Cortex of kidney (tissue), 1 donor: ENCODE measurements at places on chromosomes 2 and 18.

DNA sequence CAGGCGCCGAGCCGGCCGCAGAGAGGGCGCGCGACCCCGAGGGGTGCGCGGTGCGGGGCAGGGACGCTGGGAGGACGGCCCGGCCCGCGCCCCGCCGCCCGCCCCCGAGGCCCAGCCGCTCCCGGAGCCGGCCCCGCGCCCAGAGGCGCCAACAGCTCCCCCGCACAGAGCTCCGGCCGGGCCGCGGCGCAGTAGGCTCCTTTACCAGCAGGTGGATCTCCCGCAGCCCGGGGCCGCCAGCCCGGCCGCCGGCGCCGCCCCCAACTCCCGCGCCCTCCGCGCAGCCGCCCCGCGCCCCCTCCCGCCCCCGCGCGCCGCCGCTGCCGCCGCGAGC is 258 bp downstream of the MGAT4A start:
- DNase-seq: no peak

- DNase-seq: no peak
These were observed 55.3 kb downstream of the DCC start for GRCh38 chr18:52395146-52395852.

DNA sequence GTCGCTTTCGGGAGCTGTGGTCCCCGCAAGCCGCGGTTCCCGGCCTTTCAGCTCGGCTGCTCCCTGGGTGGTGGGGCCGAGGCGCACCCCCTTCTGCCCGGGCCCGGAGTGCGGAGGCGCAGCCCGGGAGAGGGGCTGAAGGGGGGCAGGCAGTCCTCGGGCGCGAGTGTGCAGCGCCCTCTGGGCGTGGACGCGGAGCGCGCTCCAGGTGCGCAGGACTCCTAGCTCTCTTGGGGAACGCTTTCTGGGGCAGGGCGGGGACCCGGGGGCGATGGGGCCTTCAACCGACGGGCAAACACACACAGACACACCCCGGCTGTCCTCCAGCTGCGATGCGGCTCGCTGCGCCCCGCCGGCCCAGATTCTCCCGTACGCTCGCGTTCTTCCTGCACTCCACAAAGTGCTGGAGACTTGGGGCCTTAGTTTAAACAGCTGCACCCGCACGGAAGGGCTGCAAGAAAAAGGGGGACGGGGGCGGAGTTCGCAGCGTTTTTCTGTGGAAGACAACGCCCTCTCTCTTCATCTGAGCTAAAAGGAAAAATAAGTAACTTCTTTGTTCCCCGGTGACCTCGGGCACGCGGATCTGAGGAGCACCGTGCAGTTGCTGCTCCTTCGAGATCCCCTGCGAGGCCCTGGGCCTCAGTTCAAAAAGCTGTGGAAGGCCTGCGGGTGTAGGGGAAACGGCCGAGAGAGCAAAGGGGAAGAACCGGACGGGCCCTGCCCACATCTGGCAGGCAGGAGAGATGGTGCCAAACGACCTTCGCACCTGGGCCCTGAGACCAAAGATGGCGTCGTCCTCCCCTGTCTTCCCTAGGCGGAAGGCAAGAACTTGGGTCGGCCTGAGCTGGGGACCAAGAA is 593 bp upstream of the SDC1 start:
- DNase-seq: no peak

- no peak for DNase-seq
These were observed 1229.0 kb upstream of the ZEB2 start for GRCh38 chr2:145748927-145749326.

DNA sequence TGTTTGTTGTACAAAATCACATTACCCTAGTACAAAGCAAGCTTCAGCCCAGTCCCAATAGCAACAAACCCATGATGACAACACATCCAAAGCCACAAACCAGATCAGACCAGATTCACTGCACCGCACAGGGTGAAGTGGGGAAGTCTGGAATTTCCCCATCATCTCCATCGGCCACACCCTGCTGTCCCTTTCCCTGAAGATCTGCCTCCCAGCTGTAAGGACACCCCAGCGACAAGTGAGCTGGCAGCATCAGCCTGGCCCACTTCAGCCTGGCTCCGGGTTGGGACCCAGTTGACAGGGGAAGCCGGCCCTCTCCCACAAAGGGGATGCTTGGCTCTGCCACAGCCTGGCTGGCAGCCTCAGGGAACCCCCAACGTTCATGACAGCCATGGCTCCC is 207.6 kb downstream of the MGAT5 start:
- DNase-seq: no peak

- DNase-seq: no peak
These were observed 12.8 kb downstream of the ATP6V1B1 start for GRCh38 chr2:70948337-70949003.

DNA sequence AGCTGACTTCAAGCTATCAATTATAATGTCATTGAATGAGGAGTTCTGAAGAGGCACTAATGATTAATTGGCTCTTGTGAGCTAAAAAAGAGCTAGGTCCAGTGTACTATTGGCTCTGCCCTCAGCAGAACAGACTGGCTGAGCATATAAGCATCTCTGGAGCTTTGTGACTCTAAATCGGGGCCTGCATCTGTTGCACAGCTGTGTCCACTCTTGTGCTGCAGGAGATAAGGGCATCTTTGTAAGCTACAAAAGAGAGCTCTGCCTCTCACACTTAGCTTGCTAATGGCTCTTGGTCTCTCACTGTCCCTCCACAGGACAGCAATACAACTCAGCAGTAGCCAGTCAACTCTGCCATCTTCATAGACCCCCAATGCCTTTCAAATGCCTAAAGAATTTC is 61.5 kb upstream of the L3MBTL4 start:
- no peak for DNase-seq

- DNase-seq: no peak
These were observed 404.4 kb upstream of the MEIS1 start for GRCh38 chr2:66030553-66030952.

DNA sequence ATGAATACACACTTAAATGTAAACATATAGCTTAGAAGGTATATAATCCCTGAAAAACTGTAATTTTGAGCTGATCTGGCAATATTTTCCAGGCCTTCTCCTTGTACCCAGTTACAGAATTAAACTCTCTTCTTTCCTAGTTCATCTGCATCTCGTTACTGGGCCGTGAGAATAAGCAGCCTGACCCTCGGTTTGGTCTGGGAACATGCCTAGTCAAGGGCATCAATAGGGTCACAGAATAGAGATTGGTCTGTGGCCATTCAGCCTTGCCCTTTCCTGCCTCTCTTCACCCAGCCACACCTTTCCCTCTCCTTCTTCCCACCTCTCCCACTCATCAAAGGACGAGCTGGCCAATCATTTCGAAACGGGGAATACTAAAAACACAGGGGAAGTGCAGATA is 27.3 kb downstream of the SULT1C2 start:
- no peak for DNase-seq

DNA sequence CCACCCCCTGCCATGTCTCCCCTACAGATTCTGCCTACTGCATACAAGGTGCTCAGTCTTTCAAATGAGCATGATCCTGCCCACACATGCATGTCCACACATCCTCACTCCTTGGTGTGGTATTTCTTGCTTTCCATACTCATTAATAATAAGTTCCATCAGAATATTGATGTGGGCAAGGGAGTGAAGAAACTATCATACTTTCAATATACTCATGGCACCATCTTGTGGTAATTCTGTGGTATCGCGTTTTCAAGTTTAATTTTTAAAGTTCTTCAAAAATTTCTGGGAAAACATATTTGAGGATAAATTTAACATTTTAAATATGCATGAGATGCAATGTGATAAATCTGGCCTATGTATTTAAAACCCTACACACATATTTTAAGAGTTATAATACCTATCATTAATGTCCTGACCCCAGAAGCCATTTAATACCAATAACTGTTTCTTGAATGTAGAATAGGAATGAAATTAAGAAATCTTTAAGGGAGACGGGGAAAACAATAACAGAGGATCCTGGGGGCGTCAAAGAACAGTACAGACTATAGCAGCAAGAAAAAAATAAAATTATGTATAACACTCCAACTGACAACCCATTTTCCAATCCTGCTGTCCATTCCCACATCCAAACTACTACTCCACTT is 110.1 kb downstream of the ZNF385B start:
- no peak for DNase-seq

DNA sequence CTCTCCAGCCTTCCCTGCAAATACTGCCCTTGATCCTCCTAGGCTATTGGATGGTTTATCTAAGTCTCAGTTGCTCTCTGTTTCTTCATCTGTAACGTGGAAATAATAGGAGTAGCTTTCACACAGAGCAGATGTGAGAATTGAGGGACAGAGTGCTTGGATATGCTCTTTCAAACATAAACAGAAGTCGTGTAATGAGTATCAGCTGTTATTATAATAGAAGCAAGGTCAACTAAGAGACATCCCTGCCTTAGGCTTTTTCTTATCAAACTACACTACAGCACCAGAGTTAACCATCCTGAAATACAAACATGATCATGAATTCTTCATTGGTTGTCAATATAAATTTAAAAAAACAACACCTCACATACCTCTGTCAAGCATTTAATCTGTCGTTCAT is 138.2 kb downstream of the DOK6 start:
- no peak for DNase-seq

DNA sequence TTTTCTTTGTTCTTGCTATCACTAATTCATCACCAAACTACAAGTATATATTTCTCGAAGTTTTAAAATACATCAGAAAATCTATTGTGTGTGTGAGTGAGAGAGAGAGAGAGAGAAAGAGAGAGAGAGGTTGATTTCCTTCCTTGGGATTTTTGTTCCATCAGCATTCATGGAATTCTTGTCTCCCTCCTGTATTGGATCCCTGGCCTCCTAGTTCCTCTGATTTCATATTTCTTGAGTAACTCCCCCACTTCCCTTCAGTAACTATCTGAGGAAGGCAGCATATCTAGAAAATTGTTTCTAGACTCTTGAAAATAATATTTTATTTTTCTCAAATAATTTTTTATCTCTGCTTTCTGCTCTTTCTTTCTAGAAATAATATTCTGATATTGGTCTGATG is 13.3 kb upstream of the ACTR2 start:
- DNase-seq: no peak

DNA sequence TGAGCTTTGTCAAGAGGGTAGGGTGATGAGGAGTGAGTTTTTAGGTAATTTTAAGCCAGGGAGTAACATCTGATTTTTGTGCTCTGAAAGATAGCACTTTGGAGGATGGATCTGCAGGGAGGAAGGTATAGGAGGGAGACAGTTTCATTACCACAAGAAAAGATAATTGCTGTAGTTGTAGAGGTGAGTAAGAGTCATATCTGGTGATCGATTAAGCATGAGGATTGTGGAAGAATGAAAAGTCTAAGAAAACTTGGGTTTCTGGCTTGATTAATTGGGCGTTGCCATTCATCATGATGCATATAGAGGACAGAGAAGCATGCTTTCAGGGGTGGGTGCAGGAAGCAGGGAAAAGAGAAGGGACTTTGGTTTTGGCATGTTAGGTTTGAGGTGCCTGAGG is 18.5 kb downstream of the KCMF1 start:
- DNase-seq: no peak

DNA sequence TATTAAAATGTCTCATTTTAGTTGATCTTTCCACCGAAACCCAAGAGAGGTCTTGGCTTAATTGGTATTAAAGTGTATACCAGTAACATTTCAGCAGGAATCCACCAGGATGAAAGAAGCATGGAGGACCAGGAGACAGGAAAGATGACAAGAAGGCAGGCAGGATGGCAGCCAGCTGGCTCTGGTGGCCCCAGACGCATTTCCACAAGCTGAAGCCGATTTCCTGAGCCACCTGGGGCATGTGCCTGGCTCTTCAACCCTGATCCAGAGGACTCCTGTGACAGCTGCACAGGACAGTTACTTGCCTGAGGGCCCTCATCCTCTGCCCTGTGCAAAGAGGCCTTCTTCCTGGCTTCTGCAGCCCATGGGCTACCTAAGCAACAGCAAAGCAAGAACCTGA is 56.9 kb upstream of the NFU1 start:
- no peak for DNase-seq

- no peak for DNase-seq
These were observed 9.4 kb downstream of the COA5 start for GRCh38 chr2:98598781-98599428.

GRCh38 chr2:82641598-82642180 is 1817.4 kb downstream of the SUCLG1 start:
- DNase-seq: no peak

GRCh38 chr2:102186791-102187495 is at the start of gene IL1RL2:
Gene IL1RL2, plus strand, starts transcription at chr2:102187023. Its CDS starts 845 bp downstream, at chr2:102187868.
- DNase-seq: no peak

DNA sequence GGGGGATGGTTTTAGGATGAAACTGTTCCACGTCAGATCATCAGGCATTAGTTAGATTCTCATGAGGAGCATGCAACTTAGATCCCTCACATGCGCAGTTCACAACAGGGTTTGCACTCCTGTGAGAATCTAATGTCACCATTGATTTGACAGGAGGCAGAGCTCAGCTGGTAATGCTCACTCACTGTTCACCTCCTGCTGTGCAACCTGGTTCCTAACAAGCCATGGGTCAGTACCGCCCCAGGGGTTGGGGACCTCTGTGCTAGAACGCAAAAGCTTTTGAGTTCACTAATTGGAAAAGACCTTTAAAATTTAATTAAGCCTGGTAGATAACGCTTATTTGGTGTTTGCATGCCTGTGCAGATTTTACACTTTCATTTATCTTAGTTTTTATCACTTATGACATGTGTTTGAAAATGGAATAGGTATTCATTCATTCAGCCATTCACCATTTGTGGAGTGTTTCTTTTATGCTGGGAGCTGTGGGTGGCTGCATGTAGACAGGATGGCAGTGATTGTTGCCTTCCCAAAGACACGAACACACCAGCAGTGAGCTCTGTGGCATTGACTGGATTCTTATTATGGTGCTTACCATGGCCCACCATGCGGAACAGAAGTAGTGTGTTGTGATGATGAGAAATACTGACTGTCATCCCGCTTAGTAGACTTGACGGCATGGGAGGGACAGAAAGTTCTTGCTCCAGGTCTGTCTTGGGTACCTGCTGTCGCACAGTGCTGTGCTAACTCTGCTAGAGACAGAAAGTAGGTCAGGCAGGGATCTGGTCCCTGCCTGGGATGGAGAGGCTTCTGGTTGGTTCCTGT is 6.4 kb downstream of the RAB31 start:
- DNase-seq: no peak

DNA sequence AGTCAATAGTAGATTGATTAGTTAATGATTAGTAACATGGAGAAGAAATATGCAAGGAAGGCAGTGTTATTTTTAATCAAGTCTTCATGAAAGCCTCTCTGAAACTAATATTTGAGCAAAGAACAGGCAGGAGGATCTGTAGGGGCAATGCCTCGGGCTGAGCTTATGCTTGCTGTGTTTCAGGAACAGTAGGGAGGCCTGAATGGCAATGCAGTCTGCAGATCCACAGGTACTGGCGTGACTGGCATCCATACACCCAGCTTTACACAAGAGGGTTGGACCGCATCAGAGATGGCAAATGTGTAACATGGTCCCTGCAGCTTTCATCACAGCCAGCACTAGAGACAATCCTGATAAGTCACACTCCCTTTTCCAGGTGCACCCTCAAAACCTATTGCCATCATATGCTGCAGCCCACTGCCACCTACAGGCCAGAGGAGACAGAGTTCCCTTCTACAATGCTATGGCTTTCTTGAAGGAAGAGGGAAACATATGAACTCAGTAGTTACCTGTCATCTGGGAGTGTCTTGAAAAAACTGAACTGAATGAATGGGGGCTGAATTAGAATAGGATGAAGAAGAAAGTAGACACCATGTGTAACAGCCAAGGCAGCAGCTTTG is 582.4 kb upstream of the RAB6C start:
- DNase-seq: no peak

- DNase-seq: no peak
These were observed 484.8 kb upstream of the ID2 start for GRCh38 chr2:8197101-8197500.

GRCh38 chr18:11859903-11860407 is 8.7 kb downstream of the CHMP1B start:
- no peak for DNase-seq

- no peak for DNase-seq
These were observed 180.1 kb downstream of the PRPF40A start for GRCh38 chr2:152537081-152537651.
